ENCODE measurements at places on chromosomes 3 and 15.

DNA sequence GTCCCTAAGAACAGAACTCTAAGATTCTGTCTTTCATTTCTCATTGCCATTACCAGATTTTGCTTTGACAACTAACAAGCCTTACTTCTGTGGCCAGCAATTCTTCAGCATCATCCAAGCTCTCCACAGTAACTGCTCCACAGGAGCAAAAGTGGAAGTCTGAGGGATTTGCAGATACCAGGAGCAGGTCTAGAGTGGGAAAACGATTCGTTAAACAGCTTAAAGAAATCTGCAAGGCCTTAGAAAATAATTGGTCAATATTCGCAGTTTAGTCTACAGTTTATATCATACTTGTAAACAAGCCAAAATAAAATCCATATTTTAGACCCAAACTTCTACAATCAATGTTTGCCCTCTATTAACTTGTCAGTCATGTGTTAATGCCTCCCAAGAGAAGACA, 24.1 kb downstream of the MYH15 start:
- DNase-seq = no peak

DNA sequence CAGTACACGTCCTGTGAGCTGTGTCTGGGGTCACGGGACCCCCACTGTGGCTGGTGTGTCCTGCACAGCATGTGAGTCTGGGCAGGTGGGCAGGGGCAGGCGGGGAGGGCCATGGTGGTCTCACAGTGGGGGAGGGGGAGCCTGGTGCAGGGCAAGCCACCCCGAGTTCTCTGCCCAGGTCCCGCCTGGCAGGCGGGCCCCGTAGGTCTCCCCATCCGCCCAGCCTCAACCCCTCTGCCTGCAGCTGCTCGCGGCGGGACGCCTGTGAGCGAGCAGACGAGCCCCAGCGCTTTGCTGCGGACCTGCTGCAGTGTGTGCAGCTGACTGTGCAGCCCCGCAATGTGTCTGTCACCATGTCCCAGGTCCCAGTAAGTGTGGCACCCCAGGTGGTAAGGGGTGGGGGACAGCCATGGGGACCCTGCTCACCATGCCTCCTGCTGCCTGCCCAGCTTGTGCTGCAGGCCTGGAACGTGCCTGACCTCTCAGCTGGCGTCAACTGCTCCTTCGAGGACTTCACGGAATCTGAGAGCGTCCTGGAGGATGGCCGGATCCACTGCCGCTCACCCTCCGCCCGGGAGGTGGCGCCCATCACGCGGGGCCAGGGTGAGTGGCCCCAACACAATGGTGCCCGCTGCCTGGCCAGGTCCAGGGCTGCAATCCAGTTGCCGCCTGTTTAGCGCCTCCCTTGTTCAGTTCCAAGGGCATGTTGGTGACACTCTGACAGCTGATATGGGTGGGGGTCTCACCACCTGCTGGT, 21.9 kb downstream of the PLXNA1 start:
- DNase-seq = no peak

- DNase-seq = no peak
Measured at GRCh38 chr3:9888540-9888939, 1.9 kb upstream of the JAGN1 start.

- DNase-seq = no peak
Measured at GRCh38 chr3:87975716-87976115, 83.1 kb downstream of the CGGBP1 start.

DNA sequence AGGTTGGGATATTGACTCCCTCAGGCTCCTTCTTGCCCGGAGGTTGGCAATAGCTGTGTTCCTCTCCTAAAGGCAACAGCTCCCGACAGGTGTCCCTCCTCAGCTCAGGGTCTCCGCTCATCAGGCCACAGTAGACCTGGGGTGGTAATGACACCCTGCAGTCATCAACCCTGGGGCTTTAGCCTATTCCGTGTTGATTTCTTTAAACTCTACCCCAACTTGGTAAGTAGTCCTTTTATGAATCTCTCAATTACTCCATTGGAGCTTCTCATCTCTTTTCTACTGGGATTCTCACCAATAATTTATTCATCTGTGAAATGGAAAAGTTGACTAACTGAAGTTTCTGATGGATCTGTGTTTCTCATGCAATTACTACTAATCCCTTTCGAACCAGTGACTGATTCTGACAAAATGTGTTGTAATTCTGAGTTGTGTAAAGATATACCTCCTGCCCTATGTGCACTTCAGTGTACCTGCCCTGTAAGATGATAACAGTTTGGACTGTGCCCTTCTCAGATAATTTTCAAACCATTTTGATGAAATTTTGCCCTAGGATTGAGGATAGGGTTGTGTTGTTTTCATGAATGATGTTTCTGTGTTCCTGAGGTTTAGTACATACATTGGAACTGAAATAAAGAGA, 89.7 kb downstream of the RPL39L start:
- DNase-seq = no peak

DNA sequence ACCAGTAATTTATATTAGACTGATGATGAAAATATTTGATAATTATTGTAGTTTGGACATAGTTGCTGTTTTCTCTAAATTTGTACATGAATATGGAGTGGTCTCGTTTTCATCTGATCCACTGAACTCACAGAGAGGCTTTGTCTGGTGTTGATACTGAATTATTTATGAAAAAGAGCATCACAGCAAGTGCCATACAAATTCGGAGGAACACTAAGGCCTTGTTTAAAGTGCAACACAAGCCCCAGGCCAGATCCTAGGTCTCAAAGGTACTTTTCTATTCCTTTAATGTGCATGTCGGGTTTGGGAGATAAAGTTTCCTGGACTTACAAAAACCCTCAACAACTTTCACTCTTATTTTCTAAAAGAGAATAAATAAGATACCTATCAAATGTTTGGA, 796.8 kb upstream of the EPHA6 start:
- DNase-seq = no peak

GRCh38 chr3:181358562-181358961, 353.2 kb upstream of the SOX2 start:
- DNase-seq = no peak

GRCh38 chr3:17290894-17291293, 406.1 kb downstream of the PLCL2 start:
- DNase-seq = no peak

DNA sequence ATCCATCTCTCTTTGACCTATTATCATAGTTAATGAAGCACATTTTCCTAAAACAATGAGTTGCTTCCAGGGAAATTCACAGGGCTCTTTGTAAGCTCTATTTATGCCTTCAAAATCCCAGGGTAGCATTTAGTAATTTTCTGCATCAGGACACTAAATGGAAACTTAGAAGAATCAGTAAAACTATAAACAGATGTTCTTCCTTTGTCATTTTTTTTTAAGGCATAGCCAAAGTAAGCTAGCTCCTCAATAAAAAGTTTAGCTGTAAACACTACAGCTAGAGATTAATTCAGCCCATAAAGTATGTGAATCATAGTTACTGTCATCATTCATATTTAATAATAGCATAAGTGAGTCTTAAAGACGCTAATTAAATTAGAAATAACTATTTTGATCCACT, 79.3 kb downstream of the RPL22L1 start:
- no peak for DNase-seq

DNA sequence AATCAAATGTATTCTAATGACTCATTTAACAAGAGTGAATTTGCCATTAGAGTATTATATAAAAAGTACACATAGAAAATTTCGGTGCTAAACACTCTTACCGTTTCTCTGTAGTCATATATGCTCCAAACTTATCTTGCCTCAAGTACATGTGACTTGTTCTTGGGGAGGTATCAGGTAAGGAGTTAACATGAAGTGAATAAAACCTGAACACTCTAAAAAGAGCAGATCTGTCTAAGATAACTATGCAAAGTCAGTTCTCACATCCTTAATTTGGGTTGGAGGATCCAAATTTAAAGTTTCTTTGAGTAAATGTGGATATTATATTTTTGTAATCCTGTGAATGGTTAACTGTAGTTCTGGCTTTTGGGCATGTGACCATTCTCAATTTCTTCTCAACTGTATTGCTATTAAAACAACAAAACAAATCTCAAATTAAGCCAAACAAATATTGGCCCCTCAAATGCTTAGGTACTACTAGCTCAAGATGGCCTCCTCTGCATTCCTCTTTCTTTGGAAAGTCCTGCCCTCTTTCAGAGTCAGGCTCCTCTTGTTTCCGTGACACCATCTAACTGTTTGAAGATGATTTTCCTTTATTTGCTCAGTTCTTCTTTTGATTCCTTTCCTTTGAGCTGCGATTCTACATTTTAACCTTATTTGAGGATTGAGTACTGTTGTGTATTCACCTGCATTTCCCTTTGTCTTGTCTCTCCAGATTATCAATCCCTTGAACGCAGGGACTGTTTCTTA, 4.2 kb downstream of the EDEM1 start:
- DNase-seq = no peak

DNA sequence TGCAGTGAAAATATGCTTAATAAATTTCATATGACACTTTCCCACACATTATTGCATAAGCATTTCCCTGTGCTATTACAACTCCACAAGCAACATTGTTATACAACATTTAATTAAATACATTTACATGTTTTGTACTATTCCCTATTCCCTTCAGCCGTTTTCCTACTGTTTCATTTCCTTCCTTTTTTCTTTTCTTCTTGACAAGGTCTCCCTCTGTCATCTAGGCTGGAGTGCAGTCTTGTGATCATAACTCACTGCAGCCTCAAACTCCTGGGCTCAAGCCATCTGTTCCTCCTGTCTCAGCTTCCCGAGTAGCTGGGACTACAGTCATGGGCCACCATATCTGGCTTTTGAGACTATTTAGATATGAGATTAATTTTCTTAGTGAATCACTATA, 254.7 kb downstream of the NFKBIZ start:
- DNase-seq = no peak

All from NCI-H187 treated with DMSO at 0.1 percent for 48 hours (cell line).